ENCODE measurements at places on chromosomes 12 and 14. TPM values are rescaled to one million over a fixed set of nuclear protein-coding genes. Genes with fewer than 3 reads are reported as not detected.

A2ML1 gene
- total RNA-seq, result not detected

DYRK4 gene
- total RNA-seq, result 41.5 TPM

CLEC12A gene
- total RNA-seq, result not detected

ATP5F1B gene
- 885 TPM for total RNA-seq

SMCO2 gene
- total RNA-seq, result not detected

DNA sequence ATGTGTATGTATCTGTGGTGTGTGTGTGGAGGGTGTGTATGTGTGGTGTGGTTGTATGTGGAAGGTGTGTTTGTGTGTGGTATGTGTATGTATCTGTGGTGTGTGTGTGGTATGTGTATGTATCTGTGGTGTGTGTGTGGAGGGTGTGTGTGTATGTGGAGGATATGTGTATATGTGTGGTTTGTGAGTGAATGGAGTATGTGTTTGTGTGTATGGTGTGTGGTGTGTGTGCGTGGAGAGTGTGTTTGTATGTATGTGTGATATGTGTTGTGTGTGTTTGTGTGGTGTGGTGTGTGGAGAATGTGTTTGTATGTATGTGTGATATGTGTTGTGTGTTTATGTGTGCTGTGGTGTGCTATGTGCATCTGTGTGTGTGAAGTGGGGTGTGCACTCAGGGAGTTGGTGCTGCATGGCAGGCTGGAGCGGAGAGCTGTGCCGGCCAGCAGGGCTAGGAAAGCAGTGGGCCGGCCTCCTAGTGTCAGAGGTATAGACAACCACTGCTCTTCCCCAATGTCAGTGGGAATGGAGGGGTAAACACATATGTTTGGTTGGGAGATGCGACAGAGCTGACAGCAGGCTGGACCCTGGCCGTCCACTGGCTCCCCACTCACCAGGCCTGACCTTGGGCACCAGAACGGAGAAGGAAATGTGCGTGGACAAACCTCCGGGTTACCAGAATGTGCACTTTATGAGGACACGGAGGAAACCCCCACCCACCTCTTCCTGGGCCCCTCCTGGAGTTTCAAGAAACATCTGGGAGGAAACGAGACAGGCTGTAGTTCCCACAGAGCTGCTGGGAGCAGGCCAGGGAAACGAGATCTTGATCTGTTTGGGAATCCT lies 60.7 kb downstream of the CLMN start:
- no peak for DNase-seq

DNA sequence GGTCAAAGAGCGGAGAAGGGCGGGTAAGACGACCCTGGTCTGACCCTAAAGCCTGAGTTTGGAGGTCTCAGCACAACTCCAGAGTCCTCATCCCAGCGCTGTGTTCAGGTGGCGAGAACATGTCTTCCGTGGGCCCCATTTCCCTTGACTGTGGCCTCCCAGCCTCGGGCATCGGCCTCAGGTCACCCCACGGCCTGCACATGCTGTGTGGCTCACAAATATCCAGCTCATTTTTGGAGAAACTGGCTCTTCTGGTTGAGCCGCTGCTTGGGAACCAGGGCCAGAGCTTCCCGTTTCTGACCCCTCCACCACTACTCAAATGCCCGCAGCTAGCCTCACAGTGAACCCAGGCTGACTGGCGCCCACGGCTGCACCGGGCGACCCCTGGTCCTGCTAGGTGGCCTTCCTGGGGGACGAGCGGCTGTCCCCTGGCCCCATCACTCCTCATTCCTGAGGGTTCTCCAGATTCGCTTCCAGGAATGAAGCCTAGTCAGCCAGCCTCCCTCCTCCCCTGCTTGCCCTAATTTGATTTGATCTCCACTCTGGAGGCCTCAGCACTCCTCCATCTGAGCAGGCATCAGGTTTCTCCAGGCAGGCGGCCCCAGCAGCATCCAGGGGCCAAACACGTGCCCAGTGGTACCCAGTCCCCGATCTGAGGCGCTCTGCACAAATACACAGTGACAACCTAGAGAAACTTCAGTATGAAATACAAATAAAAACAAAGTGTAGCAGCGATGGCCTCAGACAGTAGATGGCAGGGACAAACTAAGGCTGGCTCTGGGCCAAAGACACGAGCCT lies 4.7 kb downstream of the P2RX2 start:
- no peak for DNase-seq

DNA sequence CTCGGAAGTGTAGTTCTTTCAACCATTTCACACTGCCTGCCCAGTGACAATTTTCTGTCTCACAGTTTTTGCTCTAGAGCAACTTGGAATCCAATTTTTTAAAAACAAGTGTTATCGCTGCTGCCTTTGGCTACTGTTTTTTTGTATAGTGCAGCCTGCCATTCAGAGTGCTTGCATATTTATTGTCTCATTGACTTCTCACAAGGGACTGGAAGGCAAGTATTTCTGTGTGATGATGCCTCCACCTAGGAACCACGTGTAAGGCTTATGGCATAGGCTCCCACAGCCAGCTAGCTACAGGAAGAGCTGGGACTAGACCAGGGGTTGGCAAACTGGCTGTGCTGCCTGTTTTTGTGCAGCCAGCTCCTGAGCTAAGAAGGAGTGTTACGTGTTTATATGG lies 903 bp downstream of the PARPBP start:
- no peak for DNase-seq

DNA sequence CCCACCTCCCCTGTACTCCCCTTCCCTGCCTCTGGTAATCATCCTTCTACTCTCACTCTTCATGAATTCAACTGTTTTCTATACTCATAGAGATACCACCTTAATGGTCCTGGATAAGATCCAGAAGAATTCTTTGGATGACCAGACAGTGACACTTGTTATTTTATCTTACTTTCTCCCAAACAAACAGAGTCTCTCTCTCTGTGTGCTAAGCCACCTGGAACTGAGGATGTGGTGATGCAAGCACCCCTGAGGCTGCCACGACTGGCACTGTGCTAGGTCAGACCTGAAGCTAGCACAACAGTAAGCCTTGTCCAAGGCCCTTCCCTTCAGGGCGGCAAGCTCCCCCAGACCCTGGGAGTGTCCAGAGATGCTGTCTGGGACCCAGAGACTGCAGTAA lies 250.2 kb downstream of the C12orf50 start:
- no peak for DNase-seq

DNA sequence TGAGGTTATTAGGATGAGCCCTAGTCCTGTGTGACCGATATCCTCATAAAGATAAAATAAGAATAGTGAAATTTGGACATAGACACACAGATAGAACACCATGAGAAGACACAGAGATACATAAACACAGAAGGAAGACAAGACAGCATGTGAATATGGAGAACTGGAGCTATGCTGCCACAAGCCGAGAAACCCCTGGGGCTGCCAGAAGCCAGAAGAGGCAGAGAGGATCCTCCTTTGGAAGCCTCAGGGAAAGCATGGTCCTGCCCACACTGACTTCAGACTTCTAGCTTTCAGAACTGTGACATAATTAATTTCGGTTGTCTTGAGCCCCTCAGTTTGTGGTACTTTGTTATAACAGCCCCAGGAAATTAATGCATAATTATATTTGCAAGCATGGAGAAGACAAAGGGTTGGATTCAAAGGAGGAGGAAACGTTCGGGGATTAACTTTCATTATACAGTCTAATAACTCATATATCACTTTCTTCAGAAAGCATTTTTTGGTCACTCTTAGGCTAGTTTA lies 1501.8 kb upstream of the FLRT2 start:
- no peak for DNase-seq

GRCh38 chr12:6318440-6318879 lies 8.0 kb downstream of the PLEKHG6 start:
- DNase-seq, result no peak

GRCh38 chr12:5507401-5507935 lies 75.6 kb downstream of the NTF3 start:
- no peak for DNase-seq

GRCh38 chr12:1948883-1949282 lies 30.4 kb upstream of the CACNA2D4 start:
- no peak for DNase-seq

DNA sequence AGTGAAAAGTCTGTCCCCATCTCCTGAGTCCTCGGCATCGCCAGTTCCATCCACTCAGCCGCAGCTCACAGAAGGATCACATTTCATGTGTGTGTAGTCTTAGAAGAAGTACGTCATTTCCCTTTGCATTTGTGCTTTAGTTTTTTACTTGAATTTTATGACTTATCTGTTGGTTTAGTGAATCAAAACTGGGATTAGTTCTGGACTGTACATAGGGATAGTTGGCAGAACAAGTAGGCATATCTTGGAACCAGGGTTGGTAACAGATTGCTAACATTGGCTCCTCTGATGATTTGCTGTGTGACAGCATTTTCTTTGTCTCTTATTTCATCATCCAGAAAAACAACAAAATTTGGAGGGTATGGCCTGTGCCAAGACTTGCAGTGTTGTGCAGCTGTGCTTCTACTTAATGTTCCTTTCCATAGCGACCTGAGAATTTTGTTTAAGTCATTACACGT lies 69.6 kb upstream of the AEBP2 start:
- DNase-seq, result no peak

DNA sequence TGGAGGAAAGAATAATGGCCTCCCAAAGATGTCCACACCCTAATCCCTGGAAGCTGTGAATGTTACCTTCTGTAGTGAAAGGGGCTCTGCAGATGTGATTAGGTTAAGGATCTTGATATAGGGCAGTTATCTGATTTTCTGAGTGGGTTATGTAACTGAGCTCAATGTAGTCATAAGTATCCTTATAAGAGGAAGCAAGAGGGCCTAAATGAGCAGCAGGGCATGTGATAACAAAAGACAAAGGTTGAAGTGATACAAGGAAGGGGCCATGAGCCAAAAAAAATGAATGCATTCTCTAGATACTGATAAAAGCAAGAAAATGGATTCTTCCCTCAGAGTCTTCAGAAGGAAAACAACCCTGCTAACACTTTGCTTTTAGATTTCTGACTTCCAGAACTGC lies 78.8 kb downstream of the OSBPL8 start:
- no peak for DNase-seq

- peak; percentile 2 for DNase-seq
These were observed 55.8 kb downstream of the BEGAIN start for GRCh38 chr14:100531152-100532121.

GRCh38 chr12:647385-648085 lies 15.7 kb downstream of the NINJ2 start:
- no peak for DNase-seq

- no peak for DNase-seq
These were observed 70.7 kb downstream of the SCARB1 start for GRCh38 chr12:124792961-124793441.

- no peak for DNase-seq
These were observed 113.5 kb downstream of the TMTC2 start for GRCh38 chr12:82800185-82800584.

DNA sequence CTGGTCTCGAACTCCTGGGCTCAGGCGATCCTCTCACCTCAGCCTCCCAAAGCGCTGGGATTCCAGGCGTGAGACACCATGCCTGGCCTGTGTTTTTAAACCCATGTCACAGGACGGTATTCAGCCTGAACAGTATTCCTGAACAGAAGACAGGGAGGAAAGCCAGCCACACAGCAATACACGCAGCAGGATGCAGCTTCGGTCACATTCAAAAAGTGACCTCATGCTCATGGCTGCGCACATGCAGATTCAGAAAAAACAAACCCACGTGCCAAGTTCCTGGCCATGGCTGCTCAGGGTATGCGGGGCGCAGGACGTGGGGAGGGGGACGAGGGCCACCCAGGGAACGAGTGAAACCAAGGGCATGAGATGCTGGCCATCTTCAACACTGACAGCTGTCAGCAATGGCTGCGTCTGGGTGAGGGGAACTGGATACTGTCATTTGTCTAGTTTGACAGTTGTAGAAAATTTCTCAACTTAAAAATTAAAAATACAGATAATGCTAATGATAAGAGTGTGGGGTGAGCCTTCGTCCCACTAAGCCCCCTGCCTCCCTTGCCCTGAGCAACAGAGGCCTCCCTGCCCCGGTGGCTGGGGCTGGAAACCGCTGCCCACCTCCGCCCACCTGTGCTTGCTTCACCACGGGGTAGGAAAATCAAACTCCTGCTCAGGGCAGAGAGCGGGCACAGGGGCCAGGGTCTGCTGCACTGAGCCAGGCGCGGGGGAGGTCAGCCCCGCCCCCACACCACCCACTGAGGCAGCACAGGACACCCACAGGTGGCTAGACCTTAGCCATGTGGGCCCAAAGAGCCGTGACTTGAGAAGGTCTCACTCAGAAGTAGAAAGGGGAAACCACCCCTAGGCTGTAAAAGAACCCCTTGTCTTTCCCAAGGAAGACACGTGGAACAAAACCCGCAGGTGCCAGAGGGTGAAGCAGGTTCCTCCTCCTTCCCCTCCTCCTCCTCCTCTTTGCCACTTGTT lies 84.2 kb downstream of the SCARB1 start:
- DNase-seq, result no peak

DNA sequence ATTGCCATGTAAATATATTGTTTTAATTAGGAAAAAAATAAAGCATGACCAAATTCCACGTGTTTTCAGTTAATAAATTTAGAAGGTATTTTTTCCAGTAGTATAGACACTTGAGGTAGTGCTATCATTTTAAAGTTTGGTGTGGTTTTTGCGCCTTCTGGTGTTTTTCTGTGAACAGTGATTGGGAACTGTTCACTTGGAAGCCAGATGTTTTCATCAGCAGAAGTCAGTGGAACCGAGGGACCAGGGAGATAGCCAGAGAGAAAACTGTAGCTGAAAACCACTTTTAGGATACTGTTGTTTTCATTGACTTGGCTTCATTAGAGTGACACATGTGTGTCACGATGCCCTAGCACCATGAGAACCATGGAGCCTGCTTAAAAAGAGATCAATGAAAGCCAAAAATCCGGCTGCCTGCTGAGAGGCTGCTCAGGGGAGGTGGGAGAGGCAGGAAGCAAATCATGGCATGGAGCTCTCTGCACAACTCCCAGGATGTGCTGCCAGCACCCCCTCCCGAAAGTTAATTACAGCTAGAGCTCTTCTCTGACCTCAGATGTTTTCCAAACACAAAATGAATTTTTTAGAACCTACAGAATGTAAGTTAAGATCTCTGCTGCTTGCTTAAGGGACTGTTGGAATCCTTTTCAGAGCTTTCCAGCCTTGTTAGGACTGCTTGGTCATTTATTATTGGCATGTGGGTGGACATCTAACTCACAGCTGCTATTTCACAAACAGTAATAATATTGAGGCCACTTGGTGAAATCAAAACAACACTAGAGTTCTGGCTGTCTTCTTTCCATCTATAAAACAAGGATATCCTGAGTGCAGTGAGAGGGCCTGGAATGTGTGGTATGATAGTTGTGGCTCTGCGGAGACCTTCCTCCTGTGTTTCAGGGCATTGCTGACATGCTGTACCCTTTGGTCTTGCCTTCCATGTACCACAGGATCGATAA lies 192.3 kb downstream of the ANO4 start:
- DNase-seq, result no peak

DNA sequence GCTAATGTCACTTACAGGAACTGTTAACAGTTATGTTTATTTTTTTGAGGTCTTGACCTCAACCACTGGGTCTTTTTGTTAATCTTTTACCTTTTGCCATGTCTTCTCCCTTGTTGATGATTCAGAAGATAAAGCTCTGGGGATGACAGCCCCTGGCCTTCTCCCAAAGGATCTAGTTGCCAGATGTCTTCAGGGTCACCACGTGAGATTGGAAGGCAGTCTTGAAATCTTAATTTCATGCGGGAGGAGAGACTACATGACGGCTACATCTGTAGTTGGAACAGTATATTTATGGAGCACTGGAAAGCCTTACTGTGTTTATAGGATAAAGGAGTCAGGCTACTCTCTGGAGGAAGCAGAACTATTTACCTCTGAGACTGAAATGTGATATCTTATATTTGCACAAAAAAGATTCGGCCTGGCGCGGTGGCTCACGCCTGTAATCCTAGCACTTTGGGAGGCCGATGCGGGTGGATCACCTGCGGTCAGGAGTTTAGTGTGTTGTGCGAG lies 5.6 kb downstream of the MLEC start:
- no peak for DNase-seq

- DNase-seq, result no peak
These were observed 89.8 kb upstream of the DNM1L start for GRCh38 chr12:32589165-32589865.
